ENCODE measurements at places on chromosomes 16 and 17.

DNA sequence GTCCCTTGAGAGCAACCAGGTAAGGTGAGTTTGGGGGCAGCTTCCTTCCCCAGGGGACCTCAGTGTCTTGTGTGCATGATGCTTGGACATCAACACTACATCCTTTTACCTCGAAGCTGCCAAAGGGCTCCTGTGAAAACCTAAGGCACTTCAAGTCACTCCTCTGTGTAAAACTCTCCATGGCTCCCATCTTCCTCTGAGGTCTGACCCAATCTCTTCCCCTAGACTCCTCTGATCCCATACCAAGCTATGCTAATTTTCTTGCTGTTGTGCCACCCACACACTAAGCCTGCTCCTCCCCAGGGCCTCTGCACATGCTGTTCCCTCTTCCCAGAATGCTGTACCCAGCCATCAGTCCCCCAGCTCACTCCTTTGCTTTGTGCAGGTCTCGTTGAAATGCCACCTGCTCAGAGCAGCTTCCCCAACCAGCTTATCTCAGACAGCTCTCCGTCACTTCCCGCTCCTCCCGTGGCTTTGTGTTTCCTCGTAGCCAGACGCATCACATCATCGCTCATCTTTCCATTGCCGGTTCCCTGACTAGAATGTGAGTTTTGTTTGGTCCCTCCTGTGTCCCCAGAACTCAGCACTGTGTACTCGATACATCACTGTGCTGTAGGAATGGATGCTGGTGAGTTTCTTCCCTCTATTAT, 78.4 kb downstream of the CNGB1 start:
- DNase-seq, result no peak

GRCh38 chr17:6374761-6375312, 60.1 kb downstream of the AIPL1 start:
- no peak for DNase-seq

- DNase-seq, result peak; percentile 92
Observed at GRCh38 chr17:78933025-78933958, 8.1 kb upstream of the TIMP2 start.

DNA sequence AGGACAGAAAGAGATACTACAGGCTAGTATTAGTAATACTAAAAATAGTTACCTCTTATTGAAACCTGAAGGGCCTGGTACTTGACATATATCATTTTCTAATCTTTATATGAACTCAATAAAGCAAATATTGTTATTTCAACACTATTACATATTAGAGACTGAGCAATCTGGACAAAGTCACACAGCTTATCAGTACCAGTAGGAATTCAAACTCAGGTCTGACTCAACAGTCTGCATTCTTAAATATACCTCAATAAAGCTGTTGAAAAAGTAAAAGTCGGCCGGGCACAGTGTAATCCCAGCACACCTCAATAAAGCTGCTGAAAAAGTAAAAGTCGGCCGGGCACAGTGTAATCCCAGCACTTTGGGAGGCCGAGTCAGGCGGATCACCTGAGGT, 67.4 kb downstream of the KANSL1 start:
- DNase-seq, result no peak

DNA sequence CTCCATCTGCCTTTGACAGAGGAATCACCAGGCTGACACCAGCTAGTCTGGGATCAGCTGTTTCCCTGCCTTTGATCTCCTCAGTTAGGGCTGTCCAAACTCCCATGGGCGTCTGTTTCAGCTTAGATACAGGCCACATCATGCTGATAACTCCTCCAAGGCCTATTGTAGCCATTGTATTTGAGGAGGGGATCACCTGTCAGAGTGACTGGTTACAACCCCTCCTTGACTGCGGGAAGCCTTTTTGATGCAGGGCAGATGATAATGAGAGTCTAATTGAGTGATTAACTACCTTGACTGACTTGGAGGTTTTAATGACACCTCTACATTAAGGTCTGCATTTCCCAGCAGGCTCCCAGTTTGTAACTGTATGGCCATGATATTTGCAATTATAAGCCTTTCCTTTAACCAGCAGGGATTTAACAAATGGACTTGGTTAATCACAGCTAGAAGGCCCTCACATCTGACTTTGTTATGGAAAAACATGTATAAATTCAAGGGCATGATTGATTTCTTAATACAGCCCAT, 863.5 kb downstream of the KCNJ2 start:
- no peak for DNase-seq

GRCh38 chr17:60864708-60865005, 187.0 kb downstream of the BCAS3 start:
- no peak for DNase-seq

DNA sequence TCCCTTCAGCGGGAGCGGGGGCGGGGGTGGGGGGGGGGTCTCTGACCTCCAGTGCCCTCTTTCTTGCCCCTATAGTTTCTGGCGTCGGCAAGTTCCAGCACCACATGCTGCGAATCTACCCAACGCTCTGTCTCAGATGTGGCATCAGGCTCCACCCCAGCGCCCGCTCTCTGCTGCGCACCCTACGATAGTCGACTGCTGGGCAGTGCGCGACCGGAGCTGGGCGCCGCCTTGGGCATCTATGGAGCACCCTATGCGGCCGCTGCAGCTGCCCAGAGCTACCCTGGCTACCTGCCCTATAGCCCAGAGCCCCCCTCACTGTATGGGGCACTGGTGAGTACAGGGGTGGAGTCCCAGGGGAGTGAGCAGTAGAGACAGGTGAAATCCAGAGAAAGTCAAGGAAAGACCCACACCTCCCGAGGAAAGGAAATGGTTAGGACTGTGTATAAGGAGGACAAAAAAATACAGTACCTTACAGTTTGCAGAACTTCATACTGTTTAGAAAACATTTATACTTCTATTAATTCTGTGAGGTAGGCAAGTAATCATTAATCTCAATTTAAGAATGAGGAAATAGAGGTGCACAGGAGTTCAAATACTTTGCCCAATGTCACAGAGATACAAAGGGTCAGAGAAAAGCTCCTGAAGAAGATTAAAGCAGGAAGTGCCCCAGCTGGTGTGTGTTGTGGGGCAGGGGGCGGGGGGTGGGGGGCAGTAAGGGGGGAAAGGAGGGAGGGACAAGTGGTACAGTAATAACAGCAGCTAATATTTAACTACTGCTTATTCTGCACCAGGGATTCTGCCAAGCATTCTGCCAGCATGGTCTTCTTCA, 2.5 kb downstream of the IRX6 start:
- DNase-seq, result no peak

DNA sequence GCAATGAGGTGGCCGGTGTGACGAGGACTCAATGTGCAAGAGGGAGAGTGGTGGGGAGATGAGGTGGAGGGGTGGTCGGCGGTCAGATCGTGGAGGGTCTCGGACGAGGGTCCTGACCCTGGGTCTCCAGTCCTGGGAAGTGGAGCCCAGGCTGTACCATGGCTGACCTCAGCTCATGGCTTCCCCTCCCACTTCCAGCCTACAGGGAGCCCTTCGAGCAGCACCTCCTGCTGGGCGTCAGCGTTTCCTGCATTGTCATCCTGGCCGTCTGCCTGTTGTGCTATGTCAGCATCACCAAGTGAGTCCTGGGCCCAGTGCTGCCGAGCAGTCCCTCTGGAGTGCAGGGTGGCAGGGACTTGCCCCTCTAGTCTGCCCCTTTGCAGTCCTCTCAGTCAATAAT, 41.8 kb downstream of the IL4R start:
- peak; percentile 42 for DNase-seq

DNA sequence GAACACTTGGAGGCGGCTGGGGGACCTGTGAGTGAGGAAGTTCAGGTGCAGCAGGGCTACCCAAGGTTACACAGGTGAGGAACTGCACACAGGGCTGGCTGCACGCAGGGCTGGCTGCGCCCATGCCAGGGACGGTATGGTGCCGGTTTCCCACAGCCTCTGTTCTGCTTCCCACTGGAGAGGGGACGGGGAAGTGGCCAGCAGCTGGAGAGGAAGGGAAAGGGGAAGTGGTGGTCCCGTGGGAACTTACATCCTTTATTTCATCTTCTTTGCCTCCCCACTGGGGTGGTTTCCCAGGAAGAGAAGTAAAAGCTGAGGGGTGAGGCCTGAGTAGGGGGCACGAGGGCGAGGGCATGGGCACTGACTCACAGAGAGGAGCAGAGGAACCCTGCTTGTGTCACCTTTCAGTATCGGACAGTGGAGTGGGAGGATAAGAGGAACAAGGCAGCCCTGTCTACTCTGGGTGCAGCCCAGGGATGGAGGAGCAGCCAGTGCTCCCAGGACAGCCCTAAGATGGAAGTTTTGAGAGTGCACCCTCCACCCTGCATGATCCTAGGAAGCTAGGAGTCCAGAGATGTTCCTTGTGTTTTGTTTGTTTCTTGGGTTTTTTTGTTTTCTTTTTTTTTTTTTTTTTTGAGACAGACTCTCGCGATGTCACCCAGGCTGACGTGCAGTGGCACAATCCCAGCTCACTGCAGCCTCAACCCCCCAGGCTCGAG, 25.5 kb upstream of the CDH1 start:
- DNase-seq, result no peak

GRCh38 chr16:28950648-28951409, at the start of gene NFATC2IP:
Gene NFATC2IP (plus strand): TSS chr16:28950937. CDS start chr16:28951012, 75 bp downstream.
- DNase-seq, result peak; percentile 99

- DNase-seq, result peak; percentile 60
Observed at GRCh38 chr16:27460663-27461482, 58.9 kb downstream of the IL21R start.

DNA sequence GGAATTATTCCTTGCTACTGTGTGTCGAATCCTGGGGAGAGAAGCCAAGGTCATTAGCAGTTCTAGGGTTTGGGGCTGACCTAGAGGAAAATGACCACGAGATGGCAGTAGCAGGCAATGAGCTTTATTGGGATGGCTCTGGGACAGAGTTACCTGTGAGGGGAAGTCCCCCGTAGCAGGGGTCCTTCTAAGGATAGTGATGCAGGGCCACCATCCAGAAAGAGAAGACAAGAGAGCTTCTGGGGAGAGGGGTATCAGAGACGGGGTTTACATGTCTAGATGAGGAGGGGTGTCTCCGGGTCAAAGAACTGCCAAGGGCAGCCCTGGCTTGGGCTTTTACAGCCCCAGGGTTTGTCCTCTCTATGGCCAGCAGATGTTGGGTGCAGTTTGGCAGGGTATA, 6.4 kb upstream of the GGT6 start:
- peak; percentile 75 for DNase-seq

- no peak for DNase-seq
Observed at GRCh38 chr17:71855010-71855409, 265.8 kb upstream of the SOX9 start.

DNA sequence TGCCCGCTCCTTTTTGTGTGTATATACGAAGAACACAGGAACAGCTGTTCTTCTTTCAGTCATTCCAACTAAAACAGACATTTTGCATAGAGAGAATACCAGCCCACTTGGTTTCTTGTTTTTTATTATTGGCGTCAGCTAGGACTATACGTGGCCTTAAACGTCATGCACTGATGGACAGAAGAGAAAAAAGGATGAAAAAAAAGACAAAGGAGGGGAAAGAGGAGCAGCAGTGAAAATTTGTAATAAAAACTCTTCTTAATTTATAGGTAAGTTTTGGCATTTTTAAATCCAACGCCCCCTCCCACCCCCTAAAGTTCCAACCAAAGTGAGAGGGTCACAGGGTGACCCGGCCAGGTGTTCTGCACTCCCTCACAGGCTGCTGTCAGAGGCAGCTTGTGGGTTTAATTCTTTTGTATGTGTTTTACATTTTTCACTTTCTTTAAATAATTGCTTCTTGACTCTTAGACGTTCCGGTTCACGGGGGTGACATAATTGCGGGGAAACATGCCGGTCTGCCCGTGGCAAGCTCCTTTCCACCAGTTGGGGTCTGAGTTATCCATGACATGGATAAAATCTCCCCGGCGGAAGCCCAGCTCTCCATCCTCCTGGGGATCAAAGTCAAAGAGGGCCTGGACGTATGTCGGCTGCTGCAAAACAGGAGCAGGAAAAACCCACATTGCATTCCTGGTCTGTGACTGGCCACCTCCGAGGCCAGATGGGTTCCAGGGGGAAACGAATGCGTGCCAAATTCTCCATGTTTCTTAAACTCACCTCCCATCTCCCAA, 30.9 kb upstream of the SLC25A19 start:
- DNase-seq, result no peak

- no peak for DNase-seq
Observed at GRCh38 chr16:85294810-85295508, 182.7 kb upstream of the CIBAR2 start.

DNA sequence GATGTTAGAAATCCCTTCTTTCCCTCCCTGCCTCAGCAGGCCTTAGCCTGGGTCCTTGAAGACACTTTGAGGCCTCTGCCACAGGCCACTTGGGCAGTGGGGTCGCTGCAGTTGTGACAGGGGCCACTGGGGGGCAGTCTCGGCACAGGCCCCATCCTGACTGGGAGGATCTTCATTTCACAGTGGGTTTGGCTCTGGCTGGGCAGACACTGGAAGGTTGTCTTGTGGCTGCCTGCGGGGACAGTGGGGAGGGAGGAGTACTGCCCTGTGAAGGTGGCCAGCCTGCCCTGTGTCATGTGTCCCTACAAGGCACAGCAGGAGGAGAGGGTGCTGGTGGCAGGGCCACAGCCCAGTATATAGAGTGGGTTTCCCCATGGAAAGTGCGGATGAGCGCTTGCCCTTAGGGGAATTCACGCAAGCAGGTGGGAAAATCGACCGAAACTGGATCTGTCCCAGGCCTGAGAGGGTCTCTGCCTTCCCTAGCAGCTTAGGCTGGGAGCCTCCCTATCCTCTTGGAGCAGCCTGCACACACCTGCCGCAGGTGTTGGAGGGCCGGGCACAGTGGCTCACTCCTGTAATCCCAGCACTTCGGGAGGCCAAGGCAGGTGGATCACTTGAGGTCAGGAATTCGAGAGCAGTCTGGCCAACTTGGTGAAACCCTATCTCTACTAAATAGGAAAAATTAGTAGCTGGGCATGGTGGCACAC, 28.8 kb downstream of the GINS2 start:
- peak; percentile 90 for DNase-seq

DNA sequence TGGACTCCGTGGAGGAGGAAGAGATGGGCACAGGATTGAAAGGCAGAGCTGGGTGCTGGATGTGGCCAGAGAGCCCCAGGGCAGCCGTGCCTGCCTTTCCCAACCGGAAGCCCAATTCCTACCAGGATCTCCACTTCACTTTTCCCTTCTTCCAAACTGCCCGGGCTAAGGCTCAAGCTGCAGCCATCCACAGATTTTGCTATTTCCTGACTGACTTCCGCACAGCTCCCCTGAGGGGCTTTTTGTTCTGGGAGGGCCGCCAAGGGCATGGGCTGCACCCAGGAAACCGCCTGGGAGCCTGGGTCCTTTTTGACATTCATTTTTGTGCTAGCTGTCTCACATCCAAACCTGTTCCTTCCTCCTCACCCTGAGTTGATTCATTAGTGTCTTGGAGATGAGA, 4.2 kb downstream of the SHISA6 start:
- DNase-seq, result no peak

Measured in GM03348 (cell line).